ENCODE measurements at places on chromosomes 6 and 20.

GRCh38 chr6:43226192-43226851 is 3.0 kb downstream of the DNPH1 start:
- peak; percentile 95 for DNase-seq

- no peak for DNase-seq
These were observed 108.0 kb upstream of the TMEM170B start for GRCh38 chr6:11429577-11429976.

- DNase-seq = no peak
These were observed 177.6 kb downstream of the JARID2 start for GRCh38 chr6:15423286-15423993.

- DNase-seq = no peak
These were observed 447.0 kb upstream of the CDH4 start for GRCh38 chr20:60804918-60805630.

GRCh38 chr6:3764516-3765335 is 13.2 kb upstream of the PXDC1 start:
- DNase-seq = no peak

DNA sequence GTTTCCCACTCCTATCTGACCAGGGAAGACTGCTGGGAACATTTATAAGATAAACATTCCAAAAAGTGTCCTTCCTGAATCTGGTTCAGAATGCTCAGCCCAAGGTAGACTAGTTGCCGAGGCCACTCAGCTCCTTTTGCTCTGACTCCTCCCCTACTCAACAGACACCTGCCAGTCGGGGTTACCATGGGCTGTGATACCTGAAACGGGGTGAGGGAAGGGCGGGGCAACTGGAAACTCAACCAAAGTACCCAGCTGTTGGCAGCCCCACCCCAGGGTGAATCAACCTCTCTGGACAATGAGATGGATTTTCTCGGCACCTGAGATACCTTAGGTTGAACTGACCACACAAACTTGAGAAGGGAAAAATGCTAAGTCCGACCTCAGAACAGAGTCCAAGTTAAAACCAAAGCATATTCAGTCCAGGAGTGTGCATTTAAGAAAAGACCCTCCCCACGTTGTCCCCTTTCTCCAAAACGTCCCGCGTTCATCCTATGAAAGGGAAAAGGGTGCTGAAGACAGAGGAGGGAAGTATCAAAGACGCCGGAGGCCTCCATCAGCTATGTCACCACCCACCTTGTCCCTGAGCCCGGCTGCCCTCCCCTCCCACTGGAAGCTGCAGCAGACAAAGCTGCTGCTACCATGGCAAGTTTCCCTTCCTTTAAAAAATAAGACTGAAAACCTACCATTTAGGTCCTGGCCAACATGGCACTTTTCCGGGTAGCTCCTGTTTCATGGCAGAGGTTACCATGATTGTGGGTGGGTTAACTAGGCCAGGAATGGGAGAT is 100.1 kb downstream of the SLC23A2 start:
- DNase-seq = no peak

- DNase-seq = no peak
These were observed 13.1 kb upstream of the RNASET2 start for GRCh38 chr6:166969390-166970002.

DNA sequence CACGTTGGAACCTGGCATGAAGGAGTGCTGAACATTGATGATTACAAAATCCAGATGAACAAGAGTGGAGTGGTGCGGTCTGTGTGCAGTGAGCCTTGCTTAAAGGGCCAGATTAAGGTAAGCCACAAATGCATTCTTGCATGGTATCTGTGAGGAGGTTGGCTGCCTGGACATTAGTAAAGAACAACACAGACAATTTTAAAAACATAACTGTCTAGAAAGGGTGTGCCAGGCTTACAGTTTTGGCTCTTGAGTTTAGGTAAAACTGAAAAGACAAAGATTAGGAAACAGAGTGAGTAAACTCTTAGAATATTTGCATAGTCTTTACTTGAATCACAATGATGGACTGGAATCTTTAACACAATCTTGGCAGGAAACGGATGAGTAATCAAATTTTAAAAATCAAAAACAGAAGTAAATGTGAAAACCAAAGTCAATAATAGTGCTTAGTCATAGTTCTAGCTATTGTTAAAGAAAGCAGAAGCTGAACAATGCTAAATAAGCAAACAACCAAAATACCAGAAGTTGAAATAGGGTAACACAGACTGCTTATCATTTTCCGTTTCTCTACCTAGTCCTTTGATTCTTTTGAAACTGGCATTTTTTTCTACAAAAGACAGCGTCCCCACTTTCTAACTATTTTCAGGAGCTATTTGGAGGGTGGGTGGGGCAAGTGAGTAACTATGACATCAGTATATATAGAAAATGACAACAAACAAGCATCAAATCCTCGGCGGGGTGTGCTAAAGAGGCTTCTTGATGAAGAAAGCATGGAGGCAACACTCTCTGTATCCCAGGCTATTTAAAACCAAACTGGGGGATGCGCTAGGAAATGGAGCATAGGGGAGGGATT is 185.8 kb upstream of the RAB32 start:
- peak; percentile 6 for DNase-seq

DNA sequence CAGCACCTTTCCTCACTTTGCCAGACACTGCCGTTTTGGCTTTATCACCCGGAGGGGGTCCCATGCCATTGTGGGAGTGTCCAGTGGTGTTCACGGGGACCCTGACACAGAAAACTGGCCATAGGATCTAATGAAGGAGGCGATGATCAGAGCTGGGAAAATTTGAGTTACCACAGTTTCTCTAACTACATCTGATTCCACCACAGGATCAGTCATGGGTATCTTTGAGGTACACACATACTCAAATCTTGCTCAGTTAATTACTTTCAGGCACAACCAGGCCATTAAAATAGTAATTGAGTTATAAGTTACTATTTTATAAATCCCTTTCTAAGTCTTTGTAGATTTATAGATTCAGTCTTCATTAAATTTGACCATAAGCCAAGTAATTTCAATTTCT is 215.1 kb downstream of the PRL start:
- no peak for DNase-seq

DNA sequence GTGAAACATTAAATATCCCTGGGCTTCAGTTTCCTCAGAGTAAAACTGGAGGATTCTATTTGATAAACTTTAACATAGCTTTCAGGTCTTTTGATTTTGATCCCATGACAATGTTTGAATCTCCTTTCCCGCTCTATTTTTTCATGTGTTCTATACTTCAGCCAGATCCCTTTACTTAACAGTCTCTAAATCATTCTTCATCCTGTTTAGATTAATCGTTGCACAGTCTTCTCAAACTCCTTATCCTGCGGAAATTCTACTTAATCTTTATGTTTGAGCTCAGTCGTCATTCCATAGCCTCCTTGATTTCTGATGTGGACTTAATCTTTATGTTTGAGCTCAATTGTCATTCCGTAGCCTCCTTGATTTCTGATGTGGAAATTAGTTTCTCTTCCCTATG is 57.4 kb downstream of the GRIK2 start:
- DNase-seq = no peak

DNA sequence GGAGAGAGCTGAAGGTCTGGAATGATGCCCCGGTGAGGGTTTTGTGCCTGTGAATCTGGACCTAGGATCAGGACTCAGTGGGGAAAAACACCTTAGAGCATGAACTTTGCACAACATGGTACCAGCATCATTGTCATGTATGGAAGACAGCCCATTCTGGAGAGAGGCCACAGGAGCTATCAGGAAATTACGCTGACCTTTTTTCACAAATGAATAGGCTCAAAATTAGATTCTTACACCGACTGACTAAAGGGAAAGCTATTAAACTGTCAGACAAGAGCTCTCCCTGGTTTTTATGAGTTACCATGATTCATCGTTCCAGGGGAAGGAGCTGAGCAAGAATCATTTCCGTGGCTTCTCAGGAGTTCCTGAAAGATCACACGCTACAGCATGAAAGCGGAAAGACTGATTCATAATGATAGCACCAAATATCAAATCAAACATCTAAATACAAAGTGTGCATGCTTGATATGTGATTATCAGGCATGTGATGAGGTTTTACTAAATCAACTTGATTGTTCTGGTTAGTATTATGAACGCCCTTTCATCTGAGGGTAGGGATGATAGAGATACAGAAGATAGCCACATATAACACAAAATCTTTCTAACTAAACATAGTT is 224.9 kb upstream of the SMLR1 start:
- DNase-seq = no peak

GRCh38 chr20:17706632-17707031 is 6.9 kb downstream of the BANF2 start:
- no peak for DNase-seq

- peak; percentile 20 for DNase-seq
These were observed 14.5 kb downstream of the CD109 start for GRCh38 chr6:73710470-73710869.

DNA sequence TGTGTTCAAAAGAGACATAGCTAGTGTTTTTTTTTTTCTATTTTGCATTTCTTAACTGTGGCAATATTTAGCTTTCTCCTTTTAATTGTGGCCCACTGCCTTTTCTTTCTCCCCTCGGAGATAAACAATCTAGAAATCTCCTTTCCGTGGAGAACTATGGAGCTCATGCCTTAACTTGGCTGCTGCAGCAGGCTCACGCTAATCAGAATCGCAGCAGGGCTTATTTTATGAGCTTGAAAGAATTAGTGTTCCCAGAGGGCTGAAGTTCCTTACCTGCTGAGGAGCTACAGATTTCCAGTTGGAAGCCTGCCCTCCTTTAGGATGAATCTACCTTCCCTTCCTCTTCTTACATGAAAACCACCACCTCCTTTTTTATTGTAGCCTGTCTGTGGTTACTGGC is 35.6 kb downstream of the CTNNBL1 start:
- DNase-seq = no peak

GRCh38 chr20:32470940-32471339 is 112.8 kb downstream of the ASXL1 start:
- DNase-seq = no peak

GRCh38 chr20:47205577-47206123 is 150.8 kb downstream of the ZMYND8 start:
- DNase-seq = peak; percentile 53
